NCI-H446 treated with DMSO at 0.1 percent for 48 hours (cell line): ENCODE measurements at places on chromosomes 13 and 19.

DNA sequence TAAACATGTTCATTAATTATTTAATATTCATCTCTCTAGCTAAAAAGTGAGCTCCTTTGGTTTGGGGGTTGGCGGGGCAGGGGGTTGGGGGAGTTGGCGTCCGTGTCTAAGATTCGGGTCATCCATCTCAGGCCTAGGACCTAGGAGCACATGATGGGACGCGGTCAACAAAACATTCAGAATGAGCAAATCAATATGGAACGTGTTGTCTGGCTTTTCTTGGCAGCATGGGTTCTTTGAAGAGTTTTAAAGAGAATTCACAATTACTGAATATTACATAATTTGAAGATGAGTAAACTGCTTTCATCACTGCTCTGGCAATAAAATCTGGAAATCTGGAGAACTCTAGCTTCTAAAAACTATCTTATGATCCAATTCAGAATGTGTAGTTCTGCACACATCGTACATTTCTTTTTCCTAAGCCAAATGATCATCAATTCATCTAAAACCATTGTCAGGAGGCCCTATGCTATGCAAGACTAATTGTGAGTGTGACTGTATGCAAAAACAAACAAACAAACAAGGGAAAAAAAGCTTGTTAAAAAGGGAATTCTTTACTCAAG is 5.4 kb upstream of the ARGLU1 start:
- DNase-seq: no peak

DNA sequence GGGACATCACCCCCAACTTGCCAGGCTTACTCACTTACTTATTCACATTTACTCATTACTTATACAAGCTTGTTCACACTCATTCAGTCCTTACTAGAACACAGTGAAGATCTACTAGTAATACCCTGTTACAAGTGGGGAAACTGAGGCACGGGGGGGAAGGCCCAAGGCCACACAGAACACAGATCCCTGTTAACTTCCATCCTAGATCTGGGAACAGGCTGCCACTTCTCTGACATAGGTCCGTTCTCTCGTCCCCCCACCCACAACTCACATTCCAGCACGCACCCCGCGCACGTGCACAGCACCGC is 1.5 kb upstream of the NRTN start:
- no peak for DNase-seq

DNA sequence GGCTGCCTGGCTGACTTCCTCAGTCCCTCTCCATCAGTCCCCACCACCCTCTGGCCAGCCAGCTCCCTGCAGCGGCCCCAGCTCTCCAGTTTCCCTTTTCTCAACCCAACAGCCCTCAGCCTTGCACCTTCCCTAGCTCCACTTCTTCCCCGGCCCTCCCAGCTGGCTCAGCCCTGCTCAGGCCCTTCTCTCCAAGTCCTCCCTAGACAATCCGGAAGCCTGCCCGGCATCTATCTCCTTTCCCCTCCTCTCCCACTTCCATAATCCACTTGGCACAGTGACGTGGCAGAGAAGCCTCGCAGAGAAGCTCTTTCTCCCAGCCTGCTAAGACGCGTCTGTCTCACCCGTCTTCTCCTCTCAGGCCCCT is 1.1 kb downstream of the UBXN6 start:
- peak; percentile 47 for DNase-seq

DNA sequence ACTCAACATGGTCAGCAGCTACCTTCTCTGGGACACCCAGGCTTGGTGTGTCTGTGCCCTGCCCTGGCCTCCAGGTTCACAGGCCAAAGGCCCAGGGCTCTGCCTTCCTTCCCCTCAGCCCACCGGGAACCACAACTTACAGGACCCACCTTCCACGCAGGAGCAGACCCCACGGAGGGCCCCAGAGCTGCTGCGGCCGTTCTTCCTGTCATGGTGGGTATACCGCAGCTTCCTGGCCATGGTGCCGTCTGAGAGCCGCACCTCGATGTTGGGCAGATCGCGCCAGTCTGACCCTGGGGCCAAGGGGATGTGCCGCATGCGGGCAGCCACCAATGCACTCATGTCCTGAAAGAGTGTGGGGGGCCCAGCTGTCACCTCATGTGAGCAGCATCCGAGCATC is 17.2 kb upstream of the EIF3G start:
- no peak for DNase-seq

GRCh38 chr13:113905018-113905417 is 41.1 kb upstream of the GAS6 start:
- no peak for DNase-seq

DNA sequence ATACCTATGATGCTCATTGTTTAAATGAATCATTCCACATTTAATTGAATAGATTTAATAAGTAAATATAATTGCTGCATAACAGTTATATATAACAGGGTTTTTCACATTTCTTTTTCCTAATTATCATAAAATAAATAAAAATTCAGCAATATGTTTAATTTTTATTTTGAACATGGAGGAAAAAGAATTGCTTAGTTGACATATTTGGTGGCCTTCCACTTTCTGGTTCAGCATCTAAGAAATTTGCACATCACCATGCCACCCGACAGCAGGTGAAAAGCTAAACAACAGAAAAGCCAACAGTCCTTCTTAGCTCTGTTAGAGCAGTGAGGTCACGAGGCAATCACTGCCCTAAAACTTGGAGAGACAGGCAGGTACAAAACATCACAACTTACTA is 790.2 kb downstream of the GPC5 start:
- no peak for DNase-seq

DNA sequence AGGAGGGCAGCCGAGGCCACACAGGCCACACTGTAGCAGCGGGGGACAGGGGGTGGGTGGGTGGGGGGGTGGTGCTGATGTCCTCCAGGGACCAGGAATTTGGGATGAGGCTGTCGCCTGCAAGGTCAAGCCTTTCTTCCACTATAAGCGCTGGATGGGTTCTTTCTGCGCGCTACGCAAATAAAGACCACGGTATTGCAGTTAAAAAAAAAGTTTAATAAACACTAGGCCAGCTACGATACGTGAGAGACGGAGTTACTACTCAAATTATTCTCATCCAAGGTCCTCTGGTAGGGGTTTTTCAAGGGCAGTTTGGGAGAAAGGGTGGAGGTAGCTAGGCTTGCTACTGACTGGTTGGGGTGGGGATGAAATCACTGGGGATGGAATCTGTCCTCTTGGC is 508 bp upstream of the ZNF44 start:
- DNase-seq: no peak

- no peak for DNase-seq
Observed at GRCh38 chr19:34260771-34261173, 6.4 kb downstream of the GARRE1 start.

- no peak for DNase-seq
Observed at GRCh38 chr19:44794610-44795009, 14.3 kb upstream of the BCAM start.

- no peak for DNase-seq
Observed at GRCh38 chr13:83295686-83296085, 586.6 kb downstream of the SLITRK1 start.

DNA sequence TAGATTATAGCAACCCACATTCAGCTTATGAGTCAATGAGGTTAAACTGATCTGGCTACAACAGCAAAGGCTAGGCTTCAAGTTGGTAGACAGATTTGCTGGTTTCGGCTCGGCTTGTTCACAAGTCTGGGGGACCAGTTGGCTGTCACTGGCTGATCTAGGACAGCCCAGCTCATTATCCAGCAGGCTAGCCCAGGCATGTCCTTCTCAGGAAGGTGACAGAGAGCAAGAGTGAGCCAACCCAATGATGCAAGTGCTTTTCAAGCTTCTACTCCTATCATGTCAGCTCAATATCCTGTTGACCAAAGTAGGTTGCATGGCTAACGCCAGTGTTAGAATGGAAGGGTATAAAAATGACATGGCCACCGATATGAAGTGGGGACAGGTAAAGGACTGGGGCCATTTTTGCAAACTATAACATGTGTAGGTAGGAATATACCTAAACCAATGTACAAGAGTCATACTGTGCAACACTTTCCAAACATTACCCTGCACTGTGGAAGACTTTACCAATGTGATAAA is 220.9 kb upstream of the SOX21 start:
- no peak for DNase-seq

- no peak for DNase-seq
Observed at GRCh38 chr19:12786952-12787351, 4.3 kb upstream of the JUNB start.

DNA sequence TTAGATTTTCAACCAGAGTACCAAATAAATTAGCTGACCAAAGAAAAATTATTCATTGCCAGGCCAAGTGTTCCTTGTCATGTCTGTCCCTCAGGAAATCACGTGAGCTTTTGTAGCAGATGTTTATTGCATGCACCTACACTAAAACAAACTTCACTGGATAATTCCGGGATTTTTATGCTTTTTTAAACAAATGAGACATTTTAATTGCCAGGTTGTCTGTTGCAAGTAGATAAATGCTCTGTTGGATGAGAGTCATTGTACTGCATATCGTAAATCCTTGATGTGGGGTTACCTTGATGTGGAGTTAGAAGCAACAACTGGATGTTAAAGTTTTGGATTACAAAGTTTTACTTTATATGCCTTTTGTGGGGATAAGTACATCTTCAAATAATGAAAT is 1187.7 kb upstream of the PCDH9 start:
- no peak for DNase-seq

DNA sequence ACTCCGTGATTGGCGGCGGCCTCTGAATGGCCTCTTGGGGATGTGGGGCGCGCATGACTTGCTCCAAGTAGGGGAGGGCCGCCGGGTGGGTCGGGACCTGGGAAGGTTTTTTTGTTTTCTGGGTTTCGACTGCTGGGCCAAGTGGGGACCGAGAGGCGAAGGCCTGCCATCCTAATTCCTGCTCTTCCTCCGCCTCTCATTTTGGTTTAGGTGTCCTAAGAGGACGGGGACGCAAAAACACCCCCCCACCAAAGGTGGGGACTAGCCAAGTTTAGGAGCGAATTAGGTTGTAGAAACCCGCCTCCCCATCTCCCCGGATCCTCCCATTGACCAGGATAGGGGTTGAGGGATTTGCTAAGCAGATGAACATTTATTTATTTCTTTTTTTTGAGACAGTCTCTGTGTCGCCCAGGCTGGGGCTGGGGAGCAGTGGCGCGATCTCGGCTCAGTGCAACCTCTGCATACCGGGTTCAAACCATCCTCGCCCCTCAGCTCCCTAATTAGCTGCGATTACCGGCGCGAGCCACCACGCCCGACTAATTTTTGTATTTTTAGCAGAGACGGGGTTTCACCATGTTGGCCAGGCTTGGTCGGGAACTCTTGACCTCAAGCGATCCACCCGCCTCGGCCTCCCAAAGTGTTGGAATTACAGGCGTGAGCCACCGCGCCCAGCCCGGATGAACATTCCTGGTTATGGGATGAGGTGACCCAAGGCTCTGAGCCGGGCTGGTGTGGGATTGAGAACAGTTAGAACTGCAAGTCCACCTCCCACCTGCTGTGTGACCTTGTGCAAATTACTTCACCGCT is 838 bp downstream of the PPP2R1A start:
- DNase-seq: peak; percentile 38

GRCh38 chr19:35846038-35846668 is 6.2 kb downstream of the NPHS1 start:
- DNase-seq: no peak

- DNase-seq: no peak
Observed at GRCh38 chr13:109224033-109224432, 562.4 kb downstream of the IRS2 start.

- no peak for DNase-seq
Observed at GRCh38 chr13:110396913-110397381, 89.9 kb downstream of the COL4A2 start.

DNA sequence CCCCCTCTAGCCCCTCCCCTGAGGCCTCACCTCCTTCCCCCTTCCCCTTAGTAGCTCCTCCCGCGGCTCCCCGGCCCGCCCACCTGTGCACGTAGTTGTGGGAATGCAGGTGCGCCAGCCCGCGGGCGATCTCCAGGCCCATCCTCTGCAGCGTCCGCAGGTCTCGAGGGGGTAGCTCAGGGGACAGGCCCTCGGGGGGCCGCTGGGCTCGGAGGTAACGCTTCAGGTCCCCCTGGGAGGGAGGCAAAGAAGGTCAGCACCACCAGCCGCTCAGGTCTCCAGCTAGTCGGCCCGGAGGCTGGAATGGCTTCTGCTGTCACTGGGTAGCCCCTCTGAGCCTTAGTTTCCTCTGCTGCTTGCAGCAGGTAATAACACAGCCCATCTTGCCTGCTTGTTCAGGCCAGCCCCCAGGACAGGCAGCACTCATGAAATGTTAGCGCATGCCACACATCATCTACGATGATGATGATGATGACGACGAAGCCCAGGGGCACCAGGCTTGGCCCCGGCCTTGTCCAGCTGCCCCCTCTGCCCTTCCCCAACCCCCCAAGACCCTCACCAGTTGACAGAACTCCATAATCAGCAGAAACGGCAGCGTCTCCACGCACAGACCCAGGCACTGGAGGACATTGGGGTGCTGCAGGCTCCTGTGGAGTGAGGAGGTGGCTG is 9.2 kb downstream of the LMTK3 start:
- no peak for DNase-seq

- DNase-seq: no peak
Observed at GRCh38 chr19:58227964-58228584, 640 bp upstream of the ZNF544 start.

DNA sequence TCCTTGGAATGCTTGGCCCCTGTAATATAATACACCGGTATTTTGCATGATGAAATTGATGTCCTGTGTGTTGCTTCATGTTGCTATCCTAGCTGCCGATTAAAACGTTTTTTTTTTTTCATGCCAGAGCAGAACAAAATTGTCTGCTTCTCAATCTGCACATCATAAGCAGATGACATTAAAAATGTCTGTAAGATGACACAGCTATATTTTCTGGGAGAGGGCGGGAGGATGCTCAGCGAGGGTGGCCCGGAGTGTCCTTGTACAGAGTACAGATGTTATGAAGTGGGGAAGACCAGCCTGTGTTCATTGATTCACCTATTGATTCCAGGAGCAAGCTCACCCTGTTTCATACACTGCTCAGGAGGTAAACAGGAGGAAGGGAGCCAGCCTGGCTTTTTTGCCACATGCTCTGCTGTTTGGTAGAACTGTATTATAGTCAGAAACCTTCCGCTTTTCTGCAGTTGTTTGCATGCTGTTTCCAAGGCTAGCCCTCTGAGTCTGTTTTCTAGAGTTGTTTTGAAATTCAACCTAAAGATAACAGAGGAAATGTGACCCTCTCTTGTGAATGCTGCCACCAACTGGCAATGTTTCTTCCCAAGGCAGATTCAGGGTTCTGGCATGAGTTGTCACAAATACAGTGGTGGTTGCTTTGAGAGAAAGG is 4.7 kb upstream of the IRS2 start:
- no peak for DNase-seq

- no peak for DNase-seq
Observed at GRCh38 chr19:48444936-48445200, 915 bp upstream of the GRWD1 start.

- DNase-seq: no peak
Observed at GRCh38 chr19:34187011-34187410, 14.7 kb downstream of the LSM14A start.

- DNase-seq: no peak
Observed at GRCh38 chr13:47917022-47917574, 84.0 kb downstream of the SUCLA2 start.

GRCh38 chr19:8224394-8225145 is 15.4 kb downstream of the CERS4 start:
- no peak for DNase-seq

GRCh38 chr19:55304980-55305379 is 20.2 kb downstream of the TMEM150B start:
- no peak for DNase-seq

GRCh38 chr13:45751885-45752284 is 49.8 kb downstream of the CBY2 start:
- no peak for DNase-seq
